Activated naive CD4-positive, alpha-beta T cell treated with anti-CD3 and anti-CD28 coated beads, Interleukin-2, amount 50 U/mL, for 16 hours (primary cell): ENCODE measurements at places on chromosomes 11 and 22.

- DNase-seq: no peak
Measured at GRCh38 chr11:35593143-35593542, 25.1 kb upstream of the FJX1 start.

- DNase-seq: no peak
Measured at GRCh38 chr11:98771791-98772190, 249.0 kb upstream of the CNTN5 start.

DNA sequence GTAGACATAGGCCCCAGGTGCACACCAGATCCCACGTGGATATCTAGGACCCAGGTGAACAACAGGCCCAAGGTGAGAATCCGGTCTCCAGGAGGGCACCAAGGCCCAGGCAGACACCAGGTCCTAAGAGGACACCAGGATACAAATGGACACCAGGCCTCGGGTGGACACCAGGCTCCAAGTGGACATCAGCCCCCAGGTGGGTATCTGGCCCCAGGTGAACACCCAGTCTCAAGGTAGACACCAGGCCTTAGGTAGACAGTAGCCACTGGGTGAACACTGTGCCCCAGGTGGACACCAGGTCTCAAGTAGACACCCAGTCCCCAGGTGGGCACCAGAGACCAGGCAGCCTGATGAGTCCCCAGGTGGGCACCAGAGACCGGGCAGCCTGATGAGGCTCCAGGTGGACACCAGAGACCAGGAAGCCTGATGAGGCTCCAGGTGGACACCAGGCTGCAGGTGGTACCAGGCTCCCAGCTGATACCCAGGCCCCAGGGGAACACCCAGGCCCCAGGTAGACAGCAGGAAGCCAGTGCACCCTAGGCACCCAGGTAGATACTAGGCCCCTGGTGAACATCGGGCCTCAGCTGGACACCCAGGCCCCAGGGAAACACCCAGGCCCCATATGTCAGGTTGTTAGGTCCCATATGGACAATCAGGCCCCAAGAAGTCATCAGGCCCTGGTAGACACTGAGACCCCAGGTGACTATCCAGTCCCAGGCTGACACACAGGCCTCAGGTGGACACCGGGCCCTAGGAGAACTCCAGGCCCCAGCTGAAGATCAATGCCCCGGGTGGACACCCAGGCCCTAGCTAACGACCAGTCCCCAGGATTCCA lies 55.1 kb upstream of the SEPTIN5 start:
- DNase-seq: no peak

DNA sequence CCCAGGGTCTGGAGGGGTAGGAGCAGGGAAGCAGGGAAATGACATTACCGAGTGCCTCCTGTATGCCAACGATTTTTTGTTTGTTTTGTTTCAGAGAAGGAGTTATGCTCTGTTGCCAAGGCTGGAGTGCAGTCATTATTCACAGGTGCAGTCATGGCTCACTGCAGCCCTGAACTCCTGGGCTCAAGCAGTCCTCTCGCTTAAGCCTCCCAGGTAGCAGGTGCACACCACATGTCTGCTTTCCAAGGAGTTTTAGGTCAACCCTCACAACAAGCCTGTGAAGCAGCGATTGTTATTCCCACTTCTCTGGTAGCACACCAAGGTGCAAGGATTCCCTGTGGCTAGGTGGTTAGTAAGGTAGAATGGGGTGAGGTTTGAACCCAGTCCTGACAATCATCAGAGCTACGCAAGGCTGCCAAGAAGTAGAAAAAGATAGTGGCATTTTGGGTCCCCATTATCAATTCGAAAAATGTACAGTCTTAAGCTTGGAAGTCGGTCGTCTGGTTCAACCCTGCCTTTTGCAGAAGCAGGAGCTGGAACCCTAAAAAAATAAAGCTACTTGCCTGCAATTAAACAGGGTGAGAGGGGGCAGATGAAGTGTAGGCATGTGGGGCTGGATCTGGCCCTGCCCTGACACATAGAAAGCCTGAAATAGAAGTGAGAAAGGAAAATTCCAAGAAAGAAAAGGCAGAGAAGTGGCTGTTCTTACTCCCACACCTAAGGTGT lies 9.1 kb downstream of the UCP3 start:
- DNase-seq: no peak

DNA sequence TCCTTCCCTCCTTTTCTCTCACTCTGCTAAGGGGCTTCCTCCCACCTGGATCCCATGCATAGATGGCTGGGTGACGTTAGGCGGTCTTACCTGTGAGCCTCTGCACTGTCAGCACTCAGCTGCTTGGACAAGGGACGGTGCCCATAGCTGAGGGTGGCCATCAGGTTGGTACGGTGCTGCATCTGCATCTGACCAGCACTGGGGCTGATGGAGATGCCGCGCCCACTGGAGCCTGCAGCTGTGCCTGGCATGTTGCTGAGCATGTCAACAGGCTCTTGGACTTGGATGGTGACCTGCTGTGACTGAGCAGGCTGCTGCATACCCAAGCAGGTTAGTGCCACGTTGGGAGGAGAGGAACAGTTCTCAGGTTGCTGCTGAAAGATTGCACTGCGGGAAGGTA lies 21.8 kb upstream of the APOA1 start:
- DNase-seq: no peak

DNA sequence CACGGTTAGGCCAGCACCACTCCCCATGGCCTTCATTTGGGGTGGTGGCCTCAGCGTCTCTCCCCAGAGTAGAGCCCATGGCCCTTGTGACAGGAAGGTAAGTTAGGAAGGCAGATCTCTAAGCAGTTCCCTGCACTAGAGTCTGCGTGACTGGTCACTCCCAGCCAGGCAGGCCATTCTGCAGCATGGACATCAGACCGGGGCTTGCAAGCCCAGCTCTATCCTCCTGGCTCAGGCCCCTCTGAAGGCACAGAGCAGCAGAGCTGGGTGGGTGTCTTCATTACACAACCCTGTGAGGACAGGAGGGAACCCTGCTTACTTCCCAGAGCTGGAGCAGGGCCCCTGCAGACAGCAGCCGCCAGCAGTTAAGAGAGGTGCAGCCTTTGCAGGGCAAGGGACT lies 77.3 kb downstream of the PIWIL3 start:
- DNase-seq: no peak

GRCh38 chr11:115324581-115325432 lies 179.4 kb downstream of the CADM1 start:
- no peak for DNase-seq

DNA sequence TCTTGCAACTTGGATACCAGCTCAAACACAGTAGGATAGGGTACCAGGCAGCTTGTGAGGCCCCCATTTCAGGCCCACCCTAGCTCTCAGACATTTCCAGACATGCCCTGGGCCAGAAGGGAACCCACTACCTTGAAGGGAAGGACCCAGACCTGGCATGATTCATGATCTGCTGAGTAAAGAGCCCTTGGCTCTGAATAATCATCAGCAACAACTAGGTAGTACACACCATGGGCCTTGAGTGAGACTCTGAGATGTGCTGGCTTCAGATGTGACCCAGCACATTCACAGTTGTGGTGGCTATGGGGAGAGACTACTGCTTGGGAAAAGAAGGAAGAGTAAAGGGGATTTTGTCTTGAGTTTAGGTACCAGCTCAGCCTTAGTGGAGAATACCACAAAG lies 23.6 kb downstream of the JRKL start:
- no peak for DNase-seq

- no peak for DNase-seq
Measured at GRCh38 chr22:41505511-41506220, 36.7 kb downstream of the ACO2 start.

DNA sequence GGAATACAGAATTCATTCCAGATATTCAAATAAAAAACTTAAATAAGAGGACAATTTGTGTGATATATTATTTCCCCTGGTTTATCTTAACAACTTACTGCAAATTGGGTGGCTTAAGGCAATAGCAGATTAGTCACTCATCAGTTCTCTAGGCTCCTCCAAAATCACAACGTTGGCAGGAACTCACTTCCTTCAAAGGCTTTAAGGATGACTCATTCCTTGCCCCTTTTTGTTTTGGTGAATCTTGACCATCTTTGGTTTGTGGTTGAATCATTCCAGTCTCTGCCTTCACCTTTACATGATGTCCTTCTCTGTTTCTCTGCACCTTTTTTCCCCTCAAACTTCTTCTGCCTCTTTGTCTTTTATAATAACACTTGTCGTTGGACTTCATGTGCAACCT lies 3.4 kb downstream of the OR10AG1 start:
- no peak for DNase-seq

DNA sequence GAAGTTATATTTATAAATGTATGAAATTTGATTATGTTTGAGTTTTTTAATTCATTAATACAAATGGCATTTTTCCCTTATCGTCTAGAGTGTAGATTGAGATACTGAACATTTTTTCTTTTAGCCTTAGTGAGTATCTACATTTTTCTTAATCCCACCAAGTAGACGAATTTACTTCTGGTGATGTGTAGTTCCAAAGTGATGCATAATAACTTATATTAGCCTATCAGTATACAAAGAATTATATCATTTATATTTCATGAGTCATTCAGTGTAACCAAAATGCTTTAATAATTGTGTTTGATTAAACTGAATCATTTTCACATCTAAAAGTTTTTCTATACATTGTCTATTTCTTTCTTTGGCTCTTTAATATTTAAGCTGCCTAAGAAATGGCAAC lies 745.6 kb upstream of the LUZP2 start:
- no peak for DNase-seq

DNA sequence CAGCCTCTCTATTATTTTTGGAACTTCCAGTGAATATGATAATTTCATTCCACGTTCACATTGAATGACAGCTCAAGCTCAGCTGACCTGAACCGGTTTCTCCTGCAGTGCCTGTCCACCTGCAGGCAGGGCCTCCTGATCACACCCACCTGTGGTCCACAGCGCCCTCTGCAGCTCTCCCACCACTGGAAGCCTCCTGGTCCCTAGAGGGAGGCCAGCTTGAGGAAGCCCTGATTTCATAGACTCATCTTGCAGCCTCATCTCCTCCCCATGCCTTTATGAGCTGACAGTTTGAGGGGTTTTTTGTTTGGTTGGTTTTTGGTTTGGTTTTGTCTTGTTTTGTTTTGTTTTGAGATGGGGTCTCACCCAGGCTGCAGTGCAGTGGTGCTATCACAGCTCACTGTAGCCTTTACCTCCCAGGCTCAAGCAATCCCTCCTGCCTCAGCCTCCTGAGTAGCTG lies 29.9 kb upstream of the MALAT1 start:
- peak; percentile 42 for DNase-seq

DNA sequence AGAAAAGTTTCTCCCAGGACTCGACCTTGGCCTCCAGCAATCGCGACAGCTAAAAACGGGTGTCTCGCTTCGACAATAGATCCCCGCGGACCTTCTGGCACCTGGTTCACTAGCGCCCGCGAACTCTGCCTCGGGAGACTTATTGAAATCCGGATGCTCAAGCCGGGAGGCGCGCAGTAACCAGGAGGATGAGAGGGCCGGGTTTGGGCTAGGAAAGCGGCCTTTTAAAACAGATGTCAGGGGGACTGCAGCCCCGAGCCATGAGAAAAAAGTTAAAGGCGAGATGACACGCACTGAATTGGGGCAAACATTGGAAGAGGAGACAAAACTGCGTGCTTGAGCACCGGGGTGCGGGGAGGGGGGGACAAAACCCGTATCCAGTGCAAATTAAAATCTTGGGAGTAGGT lies 637 bp upstream of the ZBTB16 start:
- DNase-seq: no peak

- DNase-seq: no peak
Measured at GRCh38 chr22:32165681-32166080, 6.6 kb upstream of the C22orf42 start.

DNA sequence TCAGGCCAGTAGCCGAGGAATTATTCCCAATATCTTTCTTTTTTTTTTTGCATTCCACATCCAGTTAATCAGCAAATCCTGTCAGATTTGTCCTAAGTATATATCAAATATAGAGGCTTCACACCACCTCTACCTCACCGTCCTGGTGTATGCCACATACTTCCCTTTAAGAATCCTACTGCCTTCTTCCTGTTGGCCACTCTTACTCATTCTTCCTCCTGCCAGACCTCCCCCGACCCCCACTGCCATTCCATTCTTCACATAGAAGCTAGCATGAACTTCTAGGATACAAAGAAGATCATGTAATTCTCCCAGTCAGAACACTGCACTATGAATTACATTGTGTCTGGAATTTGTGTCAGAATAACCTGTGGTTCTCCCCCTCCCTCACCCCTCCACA lies 89.5 kb downstream of the TRIM44 start:
- DNase-seq: no peak

DNA sequence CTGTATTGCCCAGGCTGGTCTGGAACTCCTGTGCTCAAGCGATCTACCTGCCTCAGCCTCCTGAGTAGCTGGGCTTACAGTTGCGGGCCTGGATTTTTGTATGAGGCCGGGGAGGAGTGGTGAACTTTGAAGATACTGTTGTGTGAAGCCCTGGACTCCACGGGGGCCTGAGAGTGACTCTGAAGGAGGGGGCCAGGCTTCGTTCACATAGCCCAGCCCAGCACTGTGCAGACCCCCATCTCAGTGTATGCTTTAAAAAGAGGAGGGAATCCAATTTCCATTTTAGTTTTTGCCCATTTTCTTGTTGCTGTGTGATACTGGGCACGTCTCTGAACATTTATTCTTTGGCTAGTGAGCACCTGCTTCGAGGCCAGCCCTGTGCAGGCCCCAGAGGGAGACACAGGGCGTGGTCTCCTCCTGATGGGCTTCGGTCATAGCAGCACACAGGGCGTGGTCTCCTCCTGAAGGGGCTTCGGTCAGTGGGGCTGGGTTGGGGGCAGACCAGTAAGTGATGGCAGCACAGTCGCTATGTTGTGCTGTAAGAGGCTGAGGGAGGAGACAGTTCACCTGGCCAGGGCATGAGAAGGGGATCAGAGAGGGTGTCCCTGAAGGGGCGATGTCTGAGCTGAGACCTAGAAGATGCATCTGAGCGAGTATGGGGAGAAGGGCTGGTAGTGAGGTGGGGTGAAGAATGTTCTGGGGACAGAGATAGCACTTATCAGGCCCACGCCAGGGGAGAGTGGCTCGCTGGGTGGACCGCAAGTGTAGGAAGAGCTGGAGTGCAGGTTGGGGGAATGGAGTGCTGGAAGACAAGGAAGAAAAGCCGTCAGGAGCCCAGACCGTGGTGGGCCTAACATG lies 14.0 kb downstream of the SAMM50 start:
- DNase-seq: no peak

DNA sequence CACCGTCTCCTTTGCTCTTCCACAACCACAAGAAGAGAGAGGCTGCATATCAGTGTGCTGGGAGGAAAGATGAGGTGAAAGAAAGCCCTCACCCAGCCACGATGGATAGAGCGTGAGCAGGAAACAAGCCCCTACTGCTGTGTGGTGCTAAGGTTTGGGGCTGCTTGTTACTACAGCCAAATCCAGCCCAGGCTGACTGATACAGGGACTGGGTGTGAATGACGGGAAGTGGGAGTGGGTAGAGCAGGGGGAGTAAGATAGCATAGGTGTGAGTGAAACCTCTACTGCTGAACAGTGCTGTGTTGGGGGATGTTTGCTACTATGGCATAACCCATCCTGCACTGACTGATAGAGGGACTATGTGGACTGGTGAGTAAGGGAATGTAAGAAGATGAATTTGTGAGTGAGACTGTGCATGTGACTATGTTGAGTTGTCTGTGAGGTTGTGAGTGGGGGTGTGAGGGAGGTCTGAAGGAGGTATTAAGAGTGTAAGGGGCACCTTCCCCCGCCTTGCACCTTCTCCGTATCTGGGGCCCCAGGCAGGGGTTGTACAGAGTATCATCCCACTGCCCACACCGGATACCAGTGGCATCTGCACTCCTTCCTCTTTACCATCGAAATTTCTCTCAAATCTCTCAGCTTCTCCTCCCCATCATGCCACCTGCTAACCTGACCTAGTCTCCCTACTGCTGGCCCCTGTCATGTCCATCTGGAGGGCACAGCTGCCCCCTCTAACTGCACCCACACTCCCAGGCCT lies 91.5 kb downstream of the MN1 start:
- no peak for DNase-seq

- no peak for DNase-seq
Measured at GRCh38 chr11:70046089-70046488, 32.0 kb upstream of the ANO1 start.

- DNase-seq: no peak
Measured at GRCh38 chr22:42365111-42365865, 66.9 kb downstream of the NFAM1 start.
